T-helper 1 cell (primary cell): ENCODE measurements at places on chromosomes 16 and 17.

- DNase-seq: no peak
Measured at GRCh38 chr17:17078832-17079231, 36.6 kb downstream of the MPRIP start.

DNA sequence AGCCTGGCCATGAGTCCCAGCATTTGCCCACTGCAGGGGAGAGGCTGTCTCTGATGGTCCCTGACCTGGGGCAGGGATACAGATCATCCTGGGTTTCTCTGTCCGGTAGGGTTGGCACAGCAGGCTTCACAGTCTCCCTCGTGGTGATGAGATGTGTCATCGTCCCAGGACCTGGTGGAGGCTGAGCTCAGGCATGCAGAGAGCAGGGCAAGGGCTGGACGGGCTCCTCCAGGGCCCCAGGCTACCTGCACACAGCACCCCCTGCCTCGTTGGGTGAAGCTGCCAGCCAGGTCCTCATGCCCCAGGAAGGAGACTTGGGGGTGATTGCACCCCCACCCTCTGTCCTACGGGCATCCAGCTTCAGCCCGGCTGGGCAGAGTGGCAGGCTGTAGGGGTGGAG, 155.8 kb upstream of the GSE1 start:
- DNase-seq: no peak

DNA sequence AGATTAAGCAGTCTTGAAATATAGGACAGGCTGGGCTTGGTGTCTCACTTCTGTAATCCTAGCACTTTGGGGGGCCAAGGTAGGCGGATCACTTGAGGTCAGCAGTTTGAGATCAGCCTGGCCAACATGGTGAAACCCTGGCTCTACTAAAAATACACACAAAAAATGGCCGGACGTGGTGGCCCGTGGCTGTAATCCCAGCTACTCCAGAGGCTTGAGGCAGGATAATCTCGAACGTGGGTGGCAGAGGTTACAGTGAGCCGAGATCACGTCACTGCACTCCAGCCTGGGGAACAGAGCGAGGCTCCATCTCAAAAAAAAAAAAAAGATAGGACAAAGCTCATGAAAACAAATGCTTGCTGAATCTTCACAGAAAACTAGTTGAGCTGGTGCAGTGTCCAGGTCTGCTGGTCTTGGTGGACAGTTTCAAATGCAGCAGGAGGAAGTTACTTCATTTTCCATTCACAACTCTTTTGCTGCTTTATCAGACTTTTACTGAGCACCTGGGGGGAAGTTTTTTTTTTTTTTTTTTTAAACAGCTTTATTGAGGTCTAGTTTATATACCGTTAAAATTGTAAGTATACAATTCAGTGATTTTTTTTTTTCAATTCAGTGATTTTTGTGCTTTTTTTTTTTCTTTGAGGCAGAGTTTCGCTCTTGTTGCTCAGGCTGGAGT, 45.2 kb downstream of the SNX29 start:
- DNase-seq: no peak

GRCh38 chr17:40106760-40107521, 6.6 kb upstream of the NR1D1 start:
- no peak for DNase-seq

- DNase-seq: no peak
Measured at GRCh38 chr16:85850344-85850880, 48.5 kb upstream of the IRF8 start.

- DNase-seq: no peak
Measured at GRCh38 chr17:66541461-66542128, 239.2 kb downstream of the PRKCA start.

DNA sequence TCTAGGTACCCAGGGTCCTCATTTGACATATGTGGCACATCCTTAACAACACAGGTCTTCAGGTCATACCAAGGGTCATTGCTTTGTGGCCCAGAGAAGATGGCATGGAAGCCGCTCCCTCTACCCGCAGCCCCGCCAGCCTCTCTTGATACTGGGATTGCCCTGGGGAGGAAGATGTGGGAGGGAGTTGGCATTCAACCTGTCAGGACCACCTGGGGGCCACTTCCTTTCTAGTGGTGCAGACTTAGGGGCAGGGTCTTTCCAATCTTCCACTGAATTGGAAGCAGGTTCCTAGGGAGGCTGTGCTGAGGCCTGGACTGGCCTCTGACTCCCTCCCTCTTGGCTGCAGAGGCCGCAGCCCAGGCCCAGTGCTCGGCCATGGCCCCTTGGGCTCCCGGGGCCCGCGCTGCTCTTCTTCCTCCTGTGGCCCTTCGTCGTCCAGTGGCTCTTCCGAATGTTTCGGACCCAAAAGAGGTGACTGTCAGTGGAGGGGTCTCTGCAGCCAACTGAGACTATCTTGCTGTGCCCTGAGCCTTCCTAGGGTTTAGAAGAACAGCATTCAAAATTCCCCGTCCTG, 5.1 kb upstream of the HEXIM1 start:
- no peak for DNase-seq

GRCh38 chr16:75111514-75111940, 5.1 kb downstream of the LDHD start:
- DNase-seq: no peak

GRCh38 chr17:39555368-39555767, 52.4 kb downstream of the NEUROD2 start:
- DNase-seq: no peak

- no peak for DNase-seq
Measured at GRCh38 chr17:41322094-41322902, 6.8 kb upstream of the KRTAP17-1 start.

DNA sequence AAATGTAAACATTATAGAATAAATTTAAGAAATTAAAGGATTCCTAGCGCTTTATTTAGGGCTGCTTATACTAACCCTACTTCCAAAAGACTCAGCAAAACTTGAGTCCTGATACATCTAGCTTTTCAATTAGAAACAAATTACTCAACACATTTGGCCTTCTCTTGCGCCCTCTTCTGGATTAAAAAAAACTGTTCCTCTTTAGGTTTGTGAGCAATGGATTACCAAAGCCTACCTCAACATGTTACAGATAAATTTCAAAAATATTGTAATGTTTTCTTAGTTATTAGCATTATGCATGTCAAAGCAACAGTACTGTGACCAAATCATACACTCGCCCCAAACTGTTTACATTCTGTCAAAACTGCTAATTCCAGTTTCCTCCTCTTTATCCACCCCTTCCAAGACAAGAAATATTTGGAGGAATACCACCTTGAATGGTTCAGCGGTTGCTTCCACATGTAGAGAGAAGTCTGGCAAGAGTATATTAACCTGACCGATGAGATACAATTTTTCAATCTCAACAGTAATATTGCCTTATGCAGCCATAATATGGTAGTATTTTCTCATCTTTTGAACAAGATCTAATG, 2.7 kb downstream of the NUFIP2 start:
- peak; percentile 69 for DNase-seq

DNA sequence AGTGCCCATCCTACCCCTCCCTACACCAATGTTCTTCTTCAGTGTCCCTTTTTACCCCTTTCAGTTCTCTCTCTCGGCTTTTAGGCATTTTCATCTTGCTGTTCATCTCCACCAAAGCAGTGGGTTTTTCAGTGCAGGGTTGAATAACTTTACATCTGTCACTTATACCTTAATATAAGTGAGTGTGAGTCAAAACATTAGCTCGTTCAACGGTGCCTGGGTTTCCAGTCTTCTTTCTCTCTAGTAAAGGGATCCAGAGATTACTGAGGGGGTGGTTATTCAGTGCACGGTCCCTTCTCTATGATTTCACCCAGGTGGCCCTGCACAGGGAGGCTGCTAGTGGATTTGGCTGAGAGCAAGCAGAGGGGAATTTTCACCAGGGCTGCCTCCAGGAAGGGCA, 210.6 kb upstream of the CDH5 start:
- no peak for DNase-seq

DNA sequence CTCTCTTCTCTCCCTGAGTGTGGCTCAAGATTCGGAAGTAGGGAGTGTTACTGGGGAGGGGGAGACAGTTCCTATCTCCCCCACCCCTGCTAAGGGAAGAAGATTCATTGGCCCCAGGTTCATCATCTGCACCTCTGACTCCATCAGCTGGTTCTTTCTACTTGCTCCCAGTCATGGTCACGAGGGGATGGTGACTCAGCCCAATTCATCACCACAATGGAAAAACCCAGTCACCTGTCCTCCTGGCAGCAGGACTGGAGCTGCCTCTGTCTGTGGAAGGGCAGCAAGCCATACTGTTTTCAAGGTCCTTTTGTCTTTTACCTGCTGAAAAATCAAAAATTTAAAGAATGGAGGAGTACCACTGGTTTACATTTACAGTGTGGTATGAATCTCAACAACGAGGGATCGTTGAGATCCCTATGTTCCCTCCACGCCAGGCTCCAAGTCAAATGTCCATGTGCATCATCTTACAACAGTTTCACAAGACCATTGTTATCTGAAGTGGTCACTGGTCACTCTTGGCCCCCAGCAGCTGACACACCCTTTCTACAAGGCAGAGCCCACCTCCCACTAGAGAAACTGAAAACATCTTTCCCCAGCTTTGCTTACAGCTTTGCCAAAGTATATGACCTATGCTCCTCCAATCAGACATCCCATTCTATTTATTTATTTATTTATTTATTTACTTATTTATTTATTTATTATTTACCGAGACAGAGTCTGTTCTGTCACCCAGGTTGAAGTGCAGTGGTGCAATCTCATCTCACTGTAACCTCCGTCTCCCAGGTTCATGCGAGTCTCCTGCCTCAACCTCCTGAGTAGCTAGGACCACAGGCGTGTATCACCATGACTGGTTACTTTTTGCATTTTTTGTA, 40.4 kb upstream of the NDRG4 start:
- DNase-seq: no peak

DNA sequence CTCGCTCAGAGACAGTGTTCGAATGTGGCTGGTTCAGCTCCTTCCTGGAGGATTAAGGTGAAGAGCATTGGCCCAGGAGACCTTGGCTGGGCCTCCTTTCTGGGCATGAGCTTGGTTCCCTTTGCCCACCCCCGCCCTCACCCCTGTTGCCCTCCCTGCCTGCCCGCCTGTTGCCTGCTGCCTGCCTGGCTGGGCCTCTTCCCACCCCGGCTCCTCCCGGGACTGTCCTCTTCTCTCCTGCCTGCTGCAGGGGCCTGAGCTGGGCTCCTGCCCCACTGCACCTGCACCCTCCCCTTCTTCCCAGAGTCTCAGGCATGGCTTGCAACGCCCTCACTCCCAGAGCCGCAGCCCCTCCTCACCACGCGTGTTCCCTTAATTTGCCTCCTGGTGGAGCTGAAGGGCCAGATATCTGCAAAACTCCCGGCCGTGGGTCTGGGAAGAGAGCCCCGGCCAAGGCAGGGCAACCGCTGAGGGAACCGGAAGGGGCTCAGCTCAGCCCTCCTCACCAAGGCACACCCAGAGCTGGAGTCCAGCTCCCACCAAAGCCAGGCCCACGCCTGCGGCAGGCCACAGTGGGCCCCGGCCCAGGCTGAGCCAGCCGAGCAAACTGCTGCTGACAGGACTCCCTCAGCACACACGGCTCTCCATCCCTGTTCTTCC, 31.2 kb downstream of the MNT start:
- no peak for DNase-seq

DNA sequence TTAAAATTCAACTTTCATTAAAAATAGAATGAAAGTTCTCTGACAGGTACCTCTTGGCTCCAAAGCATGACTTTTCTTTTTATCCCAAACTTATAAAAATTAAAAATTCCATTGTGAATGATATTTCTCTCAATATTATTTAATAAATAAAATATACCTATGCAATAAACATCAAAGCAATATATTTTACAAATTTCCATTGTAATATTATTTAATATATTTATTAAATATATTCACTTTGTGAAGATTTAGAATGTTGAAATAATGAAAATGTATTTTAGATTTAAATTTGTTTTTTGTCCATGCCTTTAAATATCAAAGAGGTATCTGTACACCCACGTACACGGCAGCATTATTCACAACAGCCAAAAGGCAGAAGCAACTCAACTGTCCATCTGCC, 147.8 kb downstream of the CEP112 start:
- no peak for DNase-seq

GRCh38 chr17:78502611-78503148, 74.5 kb downstream of the DNAH17 start:
- DNase-seq: no peak

- DNase-seq: peak; percentile 81
Measured at GRCh38 chr16:50747207-50747956, 5.5 kb downstream of the CYLD start.

GRCh38 chr17:40498281-40499084, 2.9 kb downstream of the TNS4 start:
- DNase-seq: no peak

DNA sequence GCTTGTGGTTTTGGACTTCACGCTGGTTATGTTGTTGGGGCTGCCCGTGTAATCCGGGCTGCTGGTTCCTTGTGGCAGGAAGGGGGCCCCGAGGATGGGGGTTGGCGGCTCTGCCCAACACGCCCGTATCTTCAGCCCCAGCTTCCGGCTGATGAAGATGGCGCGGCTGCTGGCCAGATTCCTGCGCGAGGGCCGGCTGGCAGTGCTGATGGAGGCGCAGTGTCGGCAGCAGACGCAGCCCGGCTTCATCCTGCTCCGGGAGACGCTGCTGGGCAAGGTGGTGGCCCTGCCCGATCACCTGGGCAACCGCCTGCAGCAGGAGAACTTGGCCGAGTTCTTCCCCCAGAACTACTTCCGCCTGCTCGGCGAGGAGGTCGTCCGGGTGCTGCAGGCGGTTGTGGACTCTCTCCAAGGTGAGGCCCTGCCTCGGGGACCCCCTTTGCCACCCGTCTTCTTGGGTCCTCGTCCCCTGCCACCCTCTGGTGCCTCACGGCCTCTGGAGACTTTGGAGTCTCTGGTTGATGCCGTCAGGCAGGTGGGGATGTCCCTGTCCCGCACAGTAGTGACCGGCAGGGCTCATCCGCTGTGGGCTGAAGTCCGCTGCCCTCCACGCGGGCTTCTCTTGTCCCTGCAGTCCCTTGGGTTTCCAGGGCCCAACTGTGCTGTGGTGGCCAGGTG, 2.2 kb downstream of the TELO2 start:
- no peak for DNase-seq

DNA sequence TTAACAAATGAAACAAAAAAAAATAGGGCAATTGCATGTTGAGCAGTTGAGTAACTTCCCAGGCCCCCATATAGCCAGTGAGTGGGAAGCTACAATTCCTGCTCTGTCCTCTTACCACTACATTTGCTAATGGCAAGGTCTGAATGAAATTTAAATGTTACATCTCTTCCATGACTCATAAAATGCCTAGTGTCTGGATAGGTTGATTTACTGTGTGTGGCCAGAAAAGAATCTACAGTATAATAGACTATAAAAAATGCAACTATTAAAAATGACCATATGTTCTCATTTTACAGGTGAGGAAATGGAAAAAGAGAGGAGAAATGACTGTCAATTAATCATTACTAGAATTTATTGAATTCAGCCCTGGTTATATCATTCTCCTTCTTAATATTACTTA, 1199.3 kb downstream of the CDH11 start:
- no peak for DNase-seq

DNA sequence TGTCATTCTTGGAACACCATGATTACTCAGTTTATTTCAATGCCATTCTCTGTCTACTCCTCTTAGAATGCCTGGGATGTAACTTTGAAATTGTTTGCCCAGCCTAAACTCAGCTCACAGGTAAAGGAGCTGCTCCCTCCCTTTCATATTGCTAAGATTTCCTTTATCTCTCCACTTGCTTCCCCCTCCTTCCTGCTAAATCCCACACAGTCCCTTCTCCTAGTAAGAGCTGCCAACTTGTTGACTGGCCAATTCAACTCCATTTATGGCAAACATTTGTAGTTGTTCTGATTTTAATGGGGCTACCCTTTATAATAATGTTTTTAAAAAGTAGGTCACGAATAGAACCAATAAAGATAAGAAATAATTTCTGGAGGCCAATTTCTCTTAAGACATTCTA, 146.1 kb downstream of the SKAP1 start:
- DNase-seq: no peak
